ENCODE measurements at places on chromosomes 5 and 9.
A peak's percentile ranks its signal among the peaks of the same experiment; 100 is the strongest.

DNA sequence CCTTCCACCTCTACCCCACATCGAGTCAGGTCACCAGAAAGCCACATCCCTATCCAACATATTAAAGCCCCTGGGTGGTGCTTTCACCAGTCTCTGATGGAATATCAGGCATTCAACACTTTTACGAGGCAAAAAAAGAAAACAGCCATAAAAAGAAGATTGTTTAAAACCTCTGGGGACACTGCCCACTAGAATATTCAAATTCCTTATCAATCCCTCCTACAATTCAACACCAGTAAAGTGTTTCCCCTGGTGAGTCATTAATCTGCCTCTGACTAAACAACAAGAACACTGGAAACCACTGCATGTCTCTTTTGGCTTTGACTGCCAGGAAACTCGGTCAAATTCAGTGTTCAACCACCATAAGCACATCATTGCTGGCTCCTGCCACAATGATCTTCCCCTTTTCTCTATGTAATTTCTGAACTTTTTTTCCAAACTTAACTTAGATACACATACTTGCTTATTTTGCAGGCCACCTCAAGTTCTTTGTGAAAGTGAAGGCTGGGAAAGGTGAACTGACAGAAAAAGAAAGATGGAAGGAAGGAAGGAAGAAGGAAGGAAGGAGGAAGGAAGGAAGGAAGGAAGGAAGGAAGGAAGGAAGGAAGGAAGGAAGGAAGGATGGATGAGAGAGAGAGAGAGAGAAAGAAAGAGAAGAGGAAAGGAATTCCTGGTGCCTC, 105.3 kb downstream of the PAX5 start:
- no peak for DNase-seq

DNA sequence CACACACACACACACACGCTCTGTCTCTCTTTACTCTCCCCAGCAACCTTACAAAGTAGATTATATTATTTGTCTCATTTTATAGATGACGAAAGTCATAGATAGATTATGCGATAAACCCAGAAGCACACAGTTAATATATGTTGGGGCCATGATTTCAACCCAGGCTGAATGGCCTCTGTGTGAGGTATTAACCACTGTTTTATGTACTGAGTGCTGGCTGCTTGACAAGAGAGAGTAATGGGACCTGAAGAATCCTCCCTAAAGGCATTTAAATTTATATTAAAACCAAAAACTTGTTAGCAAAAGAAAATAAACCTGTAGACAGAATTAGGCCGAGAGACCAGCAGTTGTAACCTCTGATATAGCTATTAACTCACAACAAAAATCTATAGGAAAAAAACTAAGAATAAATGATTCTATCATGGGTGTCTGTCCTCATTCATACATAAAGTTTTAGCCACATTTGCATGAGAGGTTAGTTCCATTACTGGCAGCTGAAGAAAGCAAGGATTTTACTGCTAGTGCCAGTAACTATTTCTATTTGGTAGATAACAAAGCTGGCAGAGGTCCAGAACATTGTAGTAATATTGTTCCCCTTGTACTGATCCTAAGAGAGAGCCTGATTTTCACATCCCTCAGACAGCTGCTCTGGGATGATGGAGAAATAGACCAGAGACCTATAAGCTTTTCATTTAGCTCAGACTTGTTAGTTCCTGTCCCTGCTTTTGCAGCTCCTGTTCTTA, 250.9 kb downstream of the ADGRV1 start:
- no peak for DNase-seq

GRCh38 chr5:177116631-177117373, 16.8 kb upstream of the NSD1 start:
- no peak for DNase-seq

DNA sequence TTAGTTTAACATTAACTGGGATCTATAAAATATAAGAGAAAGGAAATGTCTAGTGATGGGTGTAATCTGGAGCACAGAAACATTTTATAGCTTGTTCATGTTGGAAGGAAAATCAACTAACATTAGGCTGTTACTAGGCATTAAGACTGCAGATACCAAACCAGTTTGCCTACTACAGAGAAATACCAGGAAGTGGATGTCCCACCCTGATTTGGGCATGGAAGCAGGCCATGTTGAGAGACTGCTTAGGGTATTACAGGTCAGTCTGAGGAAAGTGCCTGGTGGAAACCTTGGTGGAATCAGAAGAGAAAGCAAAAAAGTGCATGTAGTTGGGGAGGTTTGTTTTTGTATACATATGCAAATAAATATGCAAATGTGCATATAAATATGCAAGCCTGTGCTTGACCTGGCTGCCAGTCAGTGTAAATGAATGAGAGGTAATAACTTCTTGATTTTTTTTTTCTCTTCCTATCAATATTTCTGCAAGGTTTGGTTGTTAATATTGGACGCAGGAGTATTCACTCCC, 9.6 kb upstream of the CCDC112 start:
- DNase-seq, result no peak

- no peak for DNase-seq
These were observed 170.1 kb upstream of the PITX1 start for GRCh38 chr5:135204151-135204600.

DNA sequence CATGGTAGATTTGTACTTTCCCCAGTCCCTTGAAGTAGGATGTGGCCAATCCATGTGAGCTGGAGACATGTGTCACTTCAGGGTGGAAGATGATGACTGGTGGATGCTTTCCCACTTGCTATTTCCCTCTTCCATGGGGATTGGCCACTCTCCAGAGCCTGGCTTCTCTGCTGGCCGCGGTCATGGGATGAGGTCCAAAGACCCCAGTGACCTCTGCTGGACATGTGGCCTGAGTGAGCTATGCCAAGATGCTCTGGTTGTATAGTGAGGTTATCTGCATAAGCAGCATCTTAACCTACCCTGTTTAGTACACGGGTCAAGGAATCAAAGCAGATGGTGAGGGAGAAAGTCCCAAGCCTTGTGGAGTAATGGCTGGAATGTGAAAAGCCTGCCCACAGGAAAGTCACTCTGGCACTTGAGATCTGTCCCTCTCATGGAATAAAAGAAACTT, 47.1 kb downstream of the SH3PXD2B start:
- DNase-seq, result no peak

DNA sequence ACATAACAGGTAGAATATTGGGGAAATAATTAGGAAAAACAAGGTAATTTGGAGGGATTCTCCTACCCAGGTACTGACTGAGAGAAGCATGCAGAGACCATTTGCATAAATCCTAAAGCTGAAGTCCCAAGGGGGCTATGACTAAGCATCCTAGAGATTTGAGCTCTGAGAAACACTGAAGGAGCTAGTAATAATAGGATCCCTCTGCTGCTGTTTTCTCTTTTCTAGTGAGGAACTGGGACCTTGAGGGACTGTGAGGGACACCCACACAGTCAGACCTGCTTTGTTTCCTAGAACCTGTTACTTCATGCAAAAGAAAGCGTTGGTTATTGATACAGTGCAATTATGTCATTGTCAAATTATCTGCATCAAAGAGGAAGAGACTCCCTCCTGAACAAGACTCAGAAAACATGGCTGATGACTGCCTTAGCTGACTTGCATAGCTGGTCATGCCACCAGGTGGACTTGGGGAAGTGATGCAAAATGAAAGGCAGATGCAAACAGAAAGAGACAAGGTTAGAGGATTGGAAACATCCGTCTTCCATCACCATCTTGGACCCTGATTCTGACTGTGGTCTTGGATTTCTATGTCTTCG, 335.4 kb downstream of the NTRK2 start:
- no peak for DNase-seq

DNA sequence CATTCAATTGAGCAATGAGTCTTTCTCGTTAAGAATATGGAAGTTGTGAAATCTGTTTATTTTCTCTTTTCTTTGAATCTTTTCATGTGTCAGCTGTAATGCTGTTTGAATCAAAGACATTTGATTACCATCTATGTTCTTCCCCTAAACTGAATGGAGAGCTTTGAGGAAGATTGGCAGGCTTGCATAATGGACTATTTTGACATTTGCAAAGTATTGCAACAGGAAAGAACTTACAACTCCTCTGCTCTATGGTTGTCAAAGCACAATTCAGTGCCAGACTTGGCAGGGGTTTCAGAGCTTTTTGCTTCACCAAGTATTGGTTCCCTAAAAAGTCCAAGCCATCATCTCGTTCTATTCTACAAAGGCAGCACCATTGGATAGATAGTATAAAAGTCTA, 549.0 kb upstream of the NUDT12 start:
- DNase-seq, result no peak

GRCh38 chr5:64952951-64953673, 184.4 kb downstream of the CWC27 start:
- no peak for DNase-seq

- no peak for DNase-seq
These were observed 55.1 kb downstream of the ANKH start for GRCh38 chr5:14816374-14816998.

DNA sequence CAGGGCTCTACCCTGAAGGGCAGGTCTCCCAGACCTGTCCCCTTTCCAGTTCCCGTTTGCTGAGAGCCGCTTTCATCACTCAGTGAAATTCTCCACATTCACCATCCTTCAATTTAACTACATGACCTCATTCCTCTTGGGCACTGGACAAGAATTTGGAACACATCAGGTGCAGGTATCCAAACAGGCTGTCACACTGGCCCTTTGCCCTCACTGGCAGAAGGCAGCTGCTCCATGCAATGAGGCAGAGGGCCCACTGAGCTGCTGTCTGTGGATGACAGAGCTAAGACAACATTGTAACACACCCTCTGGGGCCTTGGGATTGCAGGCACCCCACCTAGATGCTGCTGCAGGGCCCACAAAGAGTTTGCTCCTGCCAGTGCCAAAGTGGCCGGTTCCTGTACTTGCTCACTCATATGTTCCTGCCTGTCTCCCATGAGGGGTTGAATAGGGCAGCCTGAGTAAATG, 55.1 kb downstream of the ACTL7B start:
- no peak for DNase-seq

GRCh38 chr5:50727149-50727496, 60.7 kb downstream of the PARP8 start:
- DNase-seq, result no peak

DNA sequence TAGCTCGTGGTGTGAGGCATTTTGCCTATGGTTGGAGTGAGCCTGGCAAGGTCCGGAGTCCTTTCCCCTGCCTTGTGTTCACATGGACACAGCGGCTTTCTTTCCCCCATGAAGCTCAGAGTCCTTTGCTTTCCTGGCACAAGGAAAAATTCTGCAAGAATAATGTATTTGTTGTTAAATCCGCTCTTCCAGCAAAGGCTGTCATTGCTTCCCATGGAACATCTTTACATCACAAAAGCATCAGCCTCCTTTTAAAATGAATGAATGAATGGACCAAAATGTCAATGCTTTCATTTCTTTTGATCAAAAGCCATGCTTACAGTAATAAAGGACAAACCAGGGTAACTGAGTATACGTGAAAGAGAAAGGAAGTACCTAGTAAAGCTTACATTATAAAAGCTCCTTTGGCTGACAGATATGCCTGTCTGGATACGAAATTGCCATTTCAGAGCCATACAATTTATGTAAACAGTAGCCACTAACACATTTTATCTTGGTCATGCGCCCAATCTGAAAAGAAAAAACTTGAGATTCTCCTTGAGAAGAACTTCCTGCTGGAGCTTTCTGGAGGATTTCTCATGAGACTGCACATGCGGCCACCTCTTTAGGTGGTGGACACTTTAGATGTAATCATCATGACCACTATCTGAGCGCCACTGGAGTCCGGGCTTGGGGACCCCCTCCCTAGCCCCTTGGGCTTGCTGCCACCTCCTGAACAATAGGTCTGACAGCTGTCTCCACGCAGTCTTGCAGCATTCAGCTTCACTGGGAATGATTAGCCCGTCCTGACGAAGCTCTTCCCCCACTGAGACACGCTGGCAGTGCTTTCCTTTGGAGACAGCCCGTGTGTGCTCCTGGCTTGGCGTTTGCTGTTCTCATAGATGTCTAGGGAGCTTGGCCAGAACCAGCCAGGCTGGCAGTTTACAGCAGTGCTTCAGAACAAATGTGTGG, 355.9 kb downstream of the ADAMTS6 start:
- DNase-seq, result no peak

GRCh38 chr5:143085319-143085917, 315.2 kb downstream of the ARHGAP26 start:
- DNase-seq, result no peak

DNA sequence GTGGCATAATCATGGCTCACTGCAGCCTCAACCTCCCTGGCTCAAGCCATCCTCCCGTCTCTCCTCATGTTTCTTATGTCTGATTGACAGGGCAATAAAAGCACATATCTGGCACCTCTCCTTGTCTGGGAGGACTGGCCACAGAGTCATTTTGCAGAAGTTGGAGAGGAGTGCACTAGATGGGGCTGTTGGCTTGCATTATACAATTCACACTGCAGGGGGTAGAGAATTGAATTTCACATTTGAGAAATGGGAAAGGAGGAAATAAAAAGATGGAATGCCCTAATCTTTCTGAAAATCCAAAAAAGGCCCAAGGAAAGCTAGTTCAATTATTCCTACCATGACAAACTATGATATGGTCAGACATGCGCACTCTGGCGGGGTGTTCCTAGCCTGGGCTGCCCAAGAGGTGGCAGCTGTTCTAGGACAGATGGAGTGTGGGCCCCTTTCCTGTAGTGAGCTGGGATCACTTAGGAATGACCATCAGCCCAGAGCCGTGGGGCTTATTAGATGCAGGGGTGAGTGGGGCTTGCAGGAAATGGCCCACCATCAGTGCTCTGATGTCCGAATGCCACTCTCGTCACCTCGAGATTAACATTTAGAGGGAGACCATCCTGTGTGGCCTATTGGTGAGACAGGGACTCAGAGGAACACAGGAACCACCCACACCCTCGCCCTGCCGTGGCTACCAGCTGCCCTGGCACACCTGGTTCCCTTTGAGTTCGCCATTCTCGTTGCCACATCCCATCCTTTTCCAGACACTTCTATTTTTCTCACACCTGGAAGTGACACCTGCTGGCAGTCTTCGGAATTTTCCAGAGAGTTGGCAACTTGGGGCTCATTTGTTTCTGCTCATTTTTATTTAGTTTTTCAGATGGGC, 21.8 kb upstream of the ANKRD18A start:
- DNase-seq, result peak; percentile 24

GRCh38 chr9:134995792-134996120, 78.0 kb upstream of the FCN1 start:
- DNase-seq, result no peak

- DNase-seq, result no peak
These were observed 109.4 kb upstream of the LMX1B start for GRCh38 chr9:126504086-126504976.

DNA sequence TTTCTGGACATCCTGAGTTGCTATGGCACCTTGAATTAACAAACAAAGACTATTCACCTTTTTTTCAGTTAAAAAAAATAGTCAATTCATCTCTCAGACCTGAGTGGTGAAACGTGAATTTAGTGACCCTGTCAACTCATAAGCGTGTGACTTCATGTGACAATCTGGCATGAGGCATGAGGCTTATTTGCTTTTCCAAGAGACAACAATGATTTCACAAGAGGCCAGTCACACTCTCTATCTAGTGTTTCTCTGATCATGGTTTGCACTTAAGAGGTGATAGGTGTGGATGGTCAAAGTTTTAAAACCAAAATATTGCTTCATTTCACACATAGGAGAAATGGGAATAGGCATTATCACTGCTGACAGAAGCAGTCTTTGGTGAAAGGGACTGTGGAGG, 559.6 kb upstream of the ACO1 start:
- no peak for DNase-seq

GRCh38 chr5:122984425-122984824, 52.1 kb downstream of the PPIC start:
- no peak for DNase-seq
